ENCODE measurements at places on chromosomes 7 and 10.

DNA sequence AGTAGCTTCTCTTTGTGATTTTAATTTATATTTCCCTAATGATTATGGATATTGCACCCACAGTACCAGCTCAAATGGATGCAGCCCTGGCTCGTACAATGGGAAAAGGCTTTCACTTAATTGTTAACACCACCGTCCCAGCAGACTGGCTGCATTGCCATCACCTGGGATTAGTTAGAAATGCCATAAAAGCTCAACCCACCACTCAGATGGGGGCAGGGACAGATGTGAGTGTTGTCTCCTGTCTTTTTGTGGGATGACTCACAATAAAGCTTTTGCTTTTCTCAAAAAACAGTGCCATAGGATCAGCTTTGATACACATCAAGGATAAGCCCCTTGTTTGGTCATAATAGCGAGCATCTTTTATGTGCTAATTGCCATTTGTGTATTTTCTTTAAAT, 729.1 kb downstream of the TNS3 start:
- DNase-seq = no peak

DNA sequence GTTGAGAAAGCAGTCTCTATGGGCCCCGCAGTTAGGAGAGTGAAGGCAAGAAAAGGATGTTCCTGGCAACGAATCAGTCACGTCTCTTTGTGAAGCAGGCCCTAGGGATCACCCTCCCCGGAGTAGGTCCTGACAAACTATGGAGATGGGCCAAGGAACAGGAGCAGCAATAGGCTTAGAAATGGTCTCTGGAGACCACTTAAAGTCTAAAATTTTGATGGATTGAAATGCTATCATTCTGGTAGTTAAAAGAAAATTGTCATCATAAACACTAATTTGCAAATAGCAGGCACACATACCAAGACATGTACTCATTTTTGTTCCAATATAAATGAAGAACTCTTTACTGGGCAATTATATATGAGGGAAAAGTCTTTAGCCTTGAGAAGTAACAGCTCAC, 123.5 kb downstream of the ITGB8 start:
- no peak for DNase-seq

DNA sequence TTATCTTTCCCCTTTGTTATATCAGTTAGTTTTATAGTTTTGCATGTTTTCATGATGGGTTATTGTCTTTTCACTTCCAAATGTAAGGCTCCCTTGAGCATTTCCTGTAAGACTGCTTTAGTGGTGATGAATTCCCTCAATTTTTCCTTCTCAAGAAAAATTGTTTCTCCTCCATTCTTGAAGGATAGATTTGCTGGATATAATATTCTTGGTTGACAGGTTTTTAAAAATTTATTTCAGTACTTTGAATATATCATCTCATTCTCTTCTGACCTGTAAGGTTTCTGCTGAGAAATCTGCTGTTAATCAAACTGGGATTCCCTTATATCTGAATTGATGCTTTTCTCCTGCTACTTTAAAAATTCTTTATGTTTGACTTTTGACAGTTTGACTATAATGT, 33.3 kb downstream of the SCART1 start:
- no peak for DNase-seq

DNA sequence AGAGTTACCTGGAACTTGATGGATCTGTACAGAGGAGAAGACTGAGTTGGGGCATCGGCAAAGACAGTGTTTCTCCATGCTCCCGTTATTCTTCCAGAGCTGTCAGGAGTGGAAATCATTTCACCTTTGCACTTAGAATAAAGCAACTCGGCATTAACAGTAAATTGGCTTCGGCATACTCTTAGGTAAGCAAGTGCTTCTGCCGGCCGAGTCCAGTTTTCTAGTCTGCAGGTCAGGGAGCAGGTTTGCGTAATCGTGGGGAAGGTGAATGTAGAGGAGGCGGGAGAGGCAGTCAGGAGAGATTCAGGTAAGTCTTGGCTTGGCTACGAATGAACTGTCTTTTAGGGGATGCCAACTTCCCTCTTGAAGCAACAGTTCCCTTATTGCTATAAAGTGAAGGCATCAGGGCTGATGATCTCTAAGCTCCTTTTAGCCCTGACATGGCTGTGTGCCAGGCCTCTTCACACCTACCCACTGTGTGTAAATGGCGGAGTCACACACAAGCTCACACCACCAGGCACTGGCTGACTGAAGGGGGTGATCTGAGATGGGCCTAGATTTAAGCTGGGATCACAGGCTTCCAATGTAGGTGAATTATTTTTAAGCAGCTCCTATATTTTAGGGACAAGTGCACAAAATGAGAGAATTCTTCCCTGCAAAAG, 127.1 kb downstream of the GATA3 start:
- no peak for DNase-seq

GRCh38 chr10:33612551-33612950, 278.1 kb upstream of the NRP1 start:
- DNase-seq = no peak

DNA sequence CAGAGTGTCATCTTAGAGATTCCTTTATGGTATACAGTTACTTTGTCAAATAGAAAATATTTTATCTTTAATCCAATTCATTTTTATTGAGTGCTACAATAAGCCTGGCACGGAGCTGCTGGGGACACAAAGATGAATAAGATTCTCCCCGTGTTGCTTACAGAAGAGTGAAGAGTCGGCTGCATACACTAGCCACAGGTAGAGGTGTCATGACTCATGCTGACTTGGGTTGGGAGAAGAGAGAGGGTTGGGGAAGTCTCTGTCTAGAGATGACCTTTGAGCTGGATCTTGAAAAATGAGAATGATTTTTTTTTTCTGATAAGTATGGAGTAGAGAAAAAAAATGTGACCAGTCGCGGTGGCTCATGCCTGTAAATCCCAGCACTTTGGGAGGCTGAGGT, 289.9 kb upstream of the CELF2 start:
- DNase-seq = no peak

DNA sequence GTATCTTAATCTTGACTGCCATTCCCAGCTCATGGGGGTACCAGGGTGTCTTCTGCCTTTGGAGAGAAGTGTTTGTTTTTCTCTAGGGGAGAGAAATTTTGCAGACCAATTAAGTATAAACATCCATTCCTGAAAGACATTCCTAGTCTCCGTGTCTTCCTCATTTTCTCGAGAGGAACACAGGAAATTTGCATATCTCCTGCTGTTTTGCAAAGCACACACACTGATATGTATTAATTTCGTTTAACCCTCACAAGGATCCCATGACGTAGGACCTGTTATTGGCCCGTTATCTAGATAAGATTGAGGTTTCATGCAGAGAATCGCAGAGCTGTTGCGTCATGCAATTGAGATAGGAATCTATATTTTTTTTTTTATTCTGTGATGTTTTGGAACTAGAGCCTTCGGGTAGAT, 944 bp downstream of the RHBDD2 start:
- no peak for DNase-seq

GRCh38 chr10:58919927-58920654, 256.4 kb upstream of the PHYHIPL start:
- DNase-seq = no peak

DNA sequence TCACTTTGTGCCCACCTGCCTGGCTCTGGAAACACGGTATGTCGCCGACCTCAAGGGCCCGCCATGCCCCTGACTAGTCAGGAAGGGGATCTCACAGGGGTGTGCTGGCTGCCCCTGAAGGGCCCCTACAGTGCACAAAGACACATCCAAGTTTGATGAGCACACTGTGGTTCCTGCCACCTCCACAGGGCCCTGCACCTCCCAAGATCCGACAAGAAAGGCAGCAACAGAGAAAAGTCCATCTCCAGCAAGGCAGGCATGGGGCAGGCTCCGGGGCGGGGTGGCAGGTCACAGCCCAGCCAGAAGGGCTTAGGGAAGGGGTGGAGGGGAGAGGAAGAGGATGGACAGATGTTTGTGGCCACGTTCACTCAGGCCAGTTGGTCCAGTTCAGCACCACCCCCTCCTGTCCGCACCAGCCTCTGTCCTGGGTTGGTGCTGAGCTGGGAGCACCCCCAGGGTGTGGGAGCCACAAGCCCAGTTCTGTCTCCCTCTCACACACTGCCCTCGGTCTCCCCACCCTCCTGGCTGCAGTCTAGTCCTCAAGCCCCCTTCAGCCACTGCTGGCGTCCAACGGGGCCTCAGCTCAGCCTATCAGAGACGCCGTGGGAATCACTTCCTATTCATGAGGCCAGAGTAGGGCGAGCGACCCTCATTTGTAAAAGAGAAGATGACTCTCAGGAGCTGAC, 11.5 kb downstream of the DRGX start:
- DNase-seq = no peak

- DNase-seq = no peak
Measured at GRCh38 chr10:122293156-122293960, 22.3 kb downstream of the BTBD16 start.

GRCh38 chr10:20877554-20877953, 19.6 kb downstream of the NEBL start:
- no peak for DNase-seq

DNA sequence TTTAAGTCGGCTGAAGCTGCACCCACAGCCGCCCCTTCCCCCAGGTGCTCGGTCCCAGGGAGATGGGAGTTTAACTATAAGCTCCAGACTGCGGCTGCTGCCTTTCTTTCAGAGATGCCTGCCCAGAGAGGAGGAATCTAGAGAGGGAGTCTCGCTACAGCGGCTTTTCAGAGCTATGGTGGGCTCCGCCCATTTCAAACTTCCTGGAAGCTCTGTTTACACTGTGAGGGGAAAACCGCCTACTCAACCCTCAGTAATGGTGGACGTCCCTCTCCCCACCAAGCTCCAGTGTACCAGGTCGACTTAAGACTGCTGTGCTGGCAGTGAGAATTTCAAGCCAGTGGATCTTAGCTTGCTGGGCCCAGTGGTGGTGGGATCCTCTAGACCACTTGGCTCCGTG, 135.4 kb downstream of the CXCL12 start:
- no peak for DNase-seq

- DNase-seq = no peak
Measured at GRCh38 chr7:113873554-113874151, 45.2 kb downstream of the PPP1R3A start.

DNA sequence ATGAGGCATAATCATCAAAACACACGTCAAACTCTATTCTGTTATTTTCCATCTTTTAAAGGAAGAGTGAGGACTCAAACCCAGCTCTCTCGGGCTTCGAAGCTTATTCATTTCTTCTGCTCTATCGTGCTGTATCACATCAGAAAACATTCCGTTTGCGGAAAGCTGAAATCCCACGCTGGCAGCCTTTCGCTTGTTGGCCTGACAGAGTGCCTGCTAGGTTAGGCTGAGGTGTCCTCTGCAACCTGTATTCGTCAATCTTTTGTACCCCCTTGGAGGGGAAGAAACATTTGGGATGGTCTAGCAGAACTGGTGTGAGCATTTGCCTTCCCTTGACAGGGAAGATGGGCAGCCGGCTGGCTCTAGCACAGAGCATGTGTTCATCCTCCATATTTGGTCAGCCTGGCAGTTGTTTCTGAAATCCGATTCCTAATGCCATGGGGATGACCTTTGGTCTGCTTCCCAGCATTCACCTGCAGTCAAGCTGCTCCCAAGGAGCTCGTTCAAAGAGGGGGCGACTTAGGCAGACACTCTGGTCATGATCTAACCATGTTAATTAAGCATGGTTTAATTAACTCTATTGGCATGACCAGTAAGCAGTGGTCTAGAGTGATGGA, 55.2 kb downstream of the TACC2 start:
- DNase-seq = no peak

DNA sequence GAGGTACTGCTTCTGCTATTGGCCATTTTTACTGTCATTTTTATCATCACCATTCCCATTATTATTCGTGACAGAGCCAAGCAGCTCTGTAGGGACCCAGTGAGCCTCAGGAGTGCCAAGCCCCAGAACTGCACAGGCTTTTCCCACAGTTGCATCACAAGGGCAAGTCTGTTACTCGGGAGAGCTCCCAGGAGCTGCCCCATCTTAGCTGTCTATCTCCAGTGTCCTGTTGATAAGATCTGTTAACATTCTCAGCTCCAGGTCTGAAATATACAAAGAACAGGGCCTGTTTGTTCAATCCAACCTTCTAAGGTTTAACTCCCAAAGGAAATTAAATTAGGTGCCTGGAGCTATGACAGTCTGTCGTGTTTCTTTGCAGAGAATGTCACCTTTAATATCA, 20.2 kb upstream of the TRIM8 start:
- no peak for DNase-seq

GRCh38 chr7:7962851-7963250, 5.7 kb upstream of the GLCCI1 start:
- DNase-seq = no peak

- DNase-seq = no peak
Measured at GRCh38 chr10:34430685-34431084, 384.4 kb downstream of the PARD3 start.

DNA sequence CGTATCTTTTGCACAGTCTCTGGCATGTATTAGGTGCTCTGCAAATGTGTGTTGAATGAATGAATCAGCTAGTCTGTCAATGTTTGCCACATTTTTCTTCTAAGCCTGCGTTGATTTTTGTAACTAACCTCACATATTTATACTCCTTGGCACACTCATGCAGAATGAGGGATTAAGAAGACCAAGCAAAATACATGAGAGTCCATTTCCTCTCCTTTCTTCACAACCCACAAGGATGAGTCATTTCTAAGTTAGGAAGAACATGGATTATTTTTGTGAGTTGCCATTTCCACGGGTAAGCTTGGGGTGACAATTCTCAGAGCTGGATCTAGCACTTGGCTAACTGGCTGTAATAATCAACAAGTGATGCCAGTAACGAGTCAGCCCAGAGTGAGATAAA, 158.8 kb downstream of the TWIST1 start:
- no peak for DNase-seq

DNA sequence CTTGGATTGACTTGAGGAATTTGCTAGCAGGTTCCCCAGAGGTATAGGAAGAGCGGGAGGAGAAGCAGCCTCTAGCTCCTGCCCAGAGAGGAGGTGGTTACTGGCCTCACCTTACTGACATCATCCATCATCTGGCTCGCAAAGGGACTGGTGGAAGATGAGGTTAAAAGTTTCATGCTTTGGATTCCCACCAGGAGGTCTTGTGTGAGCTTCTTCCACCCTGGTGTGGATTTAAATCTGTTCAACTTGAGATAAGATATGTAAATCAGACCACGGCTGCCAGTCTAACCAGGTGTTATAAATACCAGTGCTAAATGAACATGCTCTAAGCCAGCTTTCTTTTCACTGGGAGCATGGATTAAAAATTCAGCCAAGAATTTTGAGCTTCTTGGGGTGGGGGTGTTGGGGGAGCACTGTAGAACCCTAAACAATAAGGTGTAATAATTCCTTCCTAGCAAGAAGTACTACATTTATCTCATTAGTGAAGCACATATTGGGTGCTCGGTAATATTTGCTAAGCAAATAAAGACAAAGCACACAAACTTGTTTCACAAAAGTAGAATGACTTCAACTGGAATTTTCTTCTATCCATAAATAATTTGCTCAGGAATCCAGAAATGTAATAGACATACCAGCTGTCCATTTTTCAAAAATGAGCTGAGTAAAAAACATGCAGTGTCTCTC, 7.8 kb downstream of the PROSER2 start:
- no peak for DNase-seq

DNA sequence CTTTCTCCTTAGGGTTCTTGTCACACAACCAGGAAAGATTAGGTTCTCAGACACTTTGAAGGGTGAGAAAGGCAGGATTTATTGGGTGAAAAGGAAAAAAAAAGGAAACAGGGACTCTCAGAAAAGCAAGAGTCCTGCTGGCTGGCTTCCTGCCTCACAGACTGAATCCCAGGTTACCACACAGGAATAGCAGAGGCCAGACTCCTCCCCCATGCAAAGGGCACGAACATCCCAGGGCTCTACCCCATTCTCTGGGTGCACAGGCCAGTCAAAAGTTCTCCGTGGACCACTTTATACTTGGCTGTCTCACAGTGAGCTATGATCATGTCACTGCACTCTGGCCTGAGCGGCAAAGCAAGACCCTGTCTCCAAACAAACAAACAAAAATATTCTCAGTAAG, 42.6 kb downstream of the HOXA1 start:
- no peak for DNase-seq

- no peak for DNase-seq
Measured at GRCh38 chr10:772227-772637, 82.8 kb upstream of the DIP2C start.

All from activated gamma-delta T cell treated with Interleukin-2 at 50 U/mL for 16 hours (primary cell).